CD8-positive, alpha-beta memory T cell (primary cell): ENCODE measurements at places on chromosomes 4 and X.

- DNase-seq: no peak
Observed at GRCh38 chr4:163540977-163541376, 46.5 kb downstream of the TMA16 start.

DNA sequence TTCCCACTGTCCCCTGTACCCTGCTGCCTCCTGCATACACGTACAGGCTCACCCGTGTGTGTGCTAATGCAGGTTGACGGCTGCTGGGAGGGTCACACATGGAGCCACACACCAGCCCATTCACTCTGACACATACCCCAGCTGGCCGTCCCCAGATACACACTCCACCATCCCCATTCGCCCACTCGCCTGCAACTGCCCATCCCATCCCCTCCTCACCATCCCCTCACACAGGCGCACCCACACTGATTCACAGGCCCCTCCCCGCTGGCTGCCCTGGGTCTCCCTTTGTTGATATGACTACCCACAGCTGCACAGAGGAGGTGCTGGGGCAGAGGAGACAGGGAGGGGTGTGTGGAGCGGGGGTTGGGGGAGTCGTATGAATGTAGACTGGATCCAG, 25.7 kb downstream of the PJA1 start:
- no peak for DNase-seq

DNA sequence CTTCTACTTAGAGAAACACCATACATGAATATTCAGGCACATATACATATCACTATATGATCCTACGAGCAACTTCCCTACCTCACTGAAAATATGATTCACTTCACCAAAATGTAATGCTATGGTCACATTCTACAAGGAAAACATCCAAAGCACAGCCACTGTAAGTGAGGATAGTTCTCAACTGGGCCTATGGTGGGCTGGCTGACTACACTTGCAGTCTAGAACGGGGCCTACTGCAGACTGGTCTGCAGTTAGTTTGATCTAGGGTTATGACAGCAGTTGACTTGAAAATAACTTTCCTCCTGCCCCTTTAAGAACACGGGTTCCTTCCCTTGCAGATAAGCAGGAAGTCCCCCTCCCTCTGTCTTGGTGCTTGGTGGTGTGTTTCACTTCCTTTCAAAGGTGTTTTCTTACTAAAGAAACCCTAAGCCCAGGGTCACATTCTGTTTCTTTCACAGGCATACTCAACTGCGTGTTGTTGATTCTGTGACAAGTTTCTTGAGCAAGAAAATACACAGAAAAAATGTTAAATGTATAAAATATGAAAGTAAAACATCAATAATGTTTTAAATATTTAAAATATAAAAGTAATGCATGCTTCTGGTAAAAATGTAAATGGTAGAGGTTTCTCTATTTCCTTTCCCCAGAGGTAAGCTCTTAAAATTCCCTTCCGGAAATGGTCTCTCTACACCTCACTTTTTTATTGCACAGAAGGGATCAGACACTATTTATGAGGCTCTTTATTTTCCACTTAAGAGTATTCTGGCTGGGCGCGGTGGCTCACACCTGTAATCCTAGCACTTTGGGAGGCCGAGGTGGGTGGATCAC, 18.0 kb upstream of the TMSB4X start:
- no peak for DNase-seq

GRCh38 chrX:10502961-10503360, 117.4 kb downstream of the MID1 start:
- DNase-seq: no peak

- DNase-seq: no peak
Observed at GRCh38 chrX:15128861-15129260, 141.0 kb downstream of the ASB9 start.

GRCh38 chr4:113878668-113879067, 100.8 kb downstream of the ARSJ start:
- DNase-seq: no peak

DNA sequence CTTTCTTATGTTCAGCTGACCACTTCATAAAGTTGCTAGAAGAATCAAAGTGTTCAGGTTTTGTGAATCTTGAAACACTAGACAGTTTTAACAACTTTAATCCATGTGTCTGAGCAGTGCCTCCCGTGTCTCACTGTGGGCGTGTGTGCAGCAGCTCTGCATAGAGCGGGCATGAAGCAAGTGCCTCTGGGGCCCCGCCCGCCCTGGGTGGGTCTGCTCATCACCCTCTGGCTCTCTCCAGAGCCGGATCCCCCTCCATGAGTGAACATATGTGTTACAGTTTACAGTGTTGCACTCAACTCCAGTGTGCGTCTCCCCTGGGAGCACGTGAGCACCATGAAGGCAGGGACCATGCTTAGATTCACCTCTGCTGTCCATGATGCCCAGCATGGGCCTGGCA, 37.6 kb upstream of the CRMP1 start:
- no peak for DNase-seq

GRCh38 chr4:13918991-13919441, 291.5 kb upstream of the BOD1L1 start:
- no peak for DNase-seq

GRCh38 chr4:21507439-21507838, 441.1 kb downstream of the KCNIP4 start:
- no peak for DNase-seq

GRCh38 chrX:1124531-1124930, 87.9 kb downstream of the CRLF2 start:
- no peak for DNase-seq

- DNase-seq: no peak
Observed at GRCh38 chrX:115372152-115372551, 82.6 kb downstream of the LUZP4 start.

- no peak for DNase-seq
Observed at GRCh38 chrX:41603596-41603995, 85.2 kb upstream of the GPR34 start.

- no peak for DNase-seq
Observed at GRCh38 chr4:139642364-139642763, 23.3 kb upstream of the MGST2 start.

- no peak for DNase-seq
Observed at GRCh38 chr4:75542824-75543223, 13.0 kb upstream of the ODAPH start.

GRCh38 chr4:15381806-15382338, 46.0 kb upstream of the C1QTNF7 start:
- DNase-seq: no peak

GRCh38 chr4:24794480-24794879, 893 bp upstream of the SOD3 start:
- no peak for DNase-seq

- no peak for DNase-seq
Observed at GRCh38 chr4:25977397-25978170, 63.6 kb downstream of the SMIM20 start.

DNA sequence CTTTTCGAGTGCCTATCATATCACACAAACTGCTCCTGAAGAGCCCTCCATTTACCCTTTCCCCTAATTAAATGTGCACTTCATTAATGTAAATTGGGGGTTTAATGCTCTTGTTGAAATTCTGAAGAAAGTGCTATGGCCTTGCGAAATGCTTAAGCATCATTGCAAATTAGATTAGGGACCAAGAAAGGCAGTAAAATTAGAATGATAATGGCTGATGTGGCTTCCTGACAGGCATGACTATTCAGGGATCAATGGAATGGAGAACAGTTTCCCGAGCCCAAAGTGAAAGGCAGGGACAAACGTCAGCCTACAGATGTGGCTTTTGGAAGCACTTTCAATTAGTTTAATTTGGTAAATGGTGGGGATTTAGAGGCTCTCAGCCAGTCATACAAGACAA, 120.1 kb downstream of the NKX6-1 start:
- DNase-seq: no peak

DNA sequence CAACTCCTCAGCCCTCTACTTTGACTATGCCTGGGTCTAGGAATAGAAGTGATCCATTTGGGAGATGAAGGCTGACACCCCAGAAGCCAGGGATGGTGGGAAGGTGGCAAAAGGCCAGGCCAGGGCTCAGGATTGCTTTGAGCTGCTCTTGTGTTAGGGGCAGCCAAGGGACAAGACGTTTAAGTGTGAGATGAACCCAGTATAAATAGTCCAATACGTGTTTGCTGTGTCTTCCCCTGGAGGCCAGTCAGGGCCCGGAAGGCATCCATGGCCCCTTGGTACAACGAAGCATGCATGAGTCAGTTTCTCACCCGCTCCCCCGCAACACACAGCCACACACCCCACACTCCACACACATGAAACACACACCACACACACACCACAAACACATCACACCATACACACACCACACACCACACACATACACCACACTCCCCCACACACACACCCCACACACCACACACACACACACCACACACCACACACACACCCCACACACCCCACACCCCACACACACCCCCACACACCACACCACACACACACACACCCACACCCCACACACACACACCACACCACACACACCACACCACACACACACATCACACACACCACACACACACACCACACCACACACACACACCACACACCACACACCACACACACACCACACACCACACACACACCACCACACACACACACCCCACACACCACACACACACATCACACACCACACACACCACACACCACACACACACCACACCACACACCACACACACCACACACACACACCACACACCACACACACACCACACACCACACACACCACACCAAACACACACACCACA, 5.1 kb downstream of the STARD8 start:
- no peak for DNase-seq

DNA sequence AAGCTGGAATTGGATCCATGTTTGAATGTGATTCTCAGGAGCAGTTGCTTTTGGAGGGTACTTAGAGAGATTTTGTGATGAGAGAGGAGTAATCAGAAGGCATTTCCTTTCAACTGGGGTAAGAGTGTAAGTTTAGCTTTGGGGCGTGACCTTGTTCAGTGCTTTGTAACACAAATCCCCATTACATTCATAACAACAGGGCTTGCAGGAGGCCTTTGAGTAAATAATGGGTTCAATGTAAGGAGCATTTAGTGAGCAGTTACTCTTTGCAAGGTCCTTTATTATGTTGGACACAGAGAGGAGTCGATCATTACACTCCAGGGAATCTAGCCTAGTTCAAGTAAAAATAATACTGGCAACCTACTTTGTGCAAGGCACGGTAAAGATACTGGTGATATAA, 74.0 kb upstream of the AFF2 start:
- no peak for DNase-seq

DNA sequence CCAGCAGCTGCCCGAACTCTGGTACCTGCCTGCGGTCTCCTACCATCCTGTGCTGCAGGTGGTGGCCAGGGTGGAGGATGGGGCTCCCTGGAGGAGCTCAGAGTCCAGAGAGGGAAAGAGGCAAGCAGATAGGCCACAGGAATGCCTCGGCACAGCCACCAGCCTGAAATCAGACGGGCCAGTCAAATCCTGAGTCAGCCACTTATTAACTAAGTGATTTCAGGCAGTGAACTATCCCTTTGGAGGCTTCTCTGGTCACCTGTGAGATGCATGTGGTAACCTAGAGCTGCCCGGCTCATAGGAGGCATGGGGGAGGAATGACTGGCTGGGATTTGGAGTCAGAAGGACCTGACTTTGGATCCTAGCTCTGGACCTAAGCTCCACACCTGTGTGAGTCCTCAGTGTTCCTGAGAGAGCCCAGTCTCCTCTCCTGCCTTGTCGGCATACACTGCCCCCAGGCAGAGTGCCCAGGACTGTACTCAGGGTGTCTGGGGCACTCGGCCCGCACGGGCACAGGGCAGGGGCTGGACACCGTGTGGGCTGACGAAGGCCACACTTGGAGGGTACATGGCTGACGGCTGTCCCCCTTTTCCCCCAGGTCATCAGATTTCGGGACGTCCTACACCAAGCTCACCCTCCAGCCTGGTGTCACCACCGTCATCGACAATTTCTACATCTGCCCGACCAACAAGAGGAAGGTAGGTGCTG, 96.4 kb upstream of the PSAPL1 start:
- no peak for DNase-seq

- no peak for DNase-seq
Observed at GRCh38 chrX:103523605-103524004, 4.3 kb upstream of the RAB40A start.

- no peak for DNase-seq
Observed at GRCh38 chr4:168803732-168804131, 206.3 kb downstream of the CBR4 start.

DNA sequence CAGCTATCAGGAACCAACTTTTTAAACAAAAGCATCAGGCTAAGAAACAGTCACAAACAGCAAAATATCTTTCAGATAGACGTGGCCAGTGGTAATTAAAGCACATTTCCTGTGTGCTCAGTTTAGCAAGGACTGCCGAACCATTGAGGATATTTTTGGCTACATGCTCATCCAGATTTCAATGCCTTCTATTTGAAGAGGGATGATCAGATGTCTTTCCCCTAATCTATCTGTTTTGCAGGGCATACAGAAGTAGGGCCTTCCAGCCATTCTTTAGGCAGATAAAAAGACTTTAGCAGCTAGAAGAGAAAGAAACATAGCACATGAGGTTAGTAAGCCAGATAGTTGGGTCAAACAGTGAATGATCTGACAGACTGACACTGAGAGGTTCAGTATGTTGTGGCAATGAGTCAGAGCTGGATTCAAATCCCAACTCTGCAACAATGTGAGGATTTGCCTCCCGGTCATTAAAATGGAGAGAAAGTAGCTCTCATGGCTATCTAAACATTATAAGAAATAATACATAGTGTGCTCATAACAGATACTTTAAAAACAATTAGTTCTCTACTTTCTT, 100.0 kb upstream of the PRKG2 start:
- no peak for DNase-seq

DNA sequence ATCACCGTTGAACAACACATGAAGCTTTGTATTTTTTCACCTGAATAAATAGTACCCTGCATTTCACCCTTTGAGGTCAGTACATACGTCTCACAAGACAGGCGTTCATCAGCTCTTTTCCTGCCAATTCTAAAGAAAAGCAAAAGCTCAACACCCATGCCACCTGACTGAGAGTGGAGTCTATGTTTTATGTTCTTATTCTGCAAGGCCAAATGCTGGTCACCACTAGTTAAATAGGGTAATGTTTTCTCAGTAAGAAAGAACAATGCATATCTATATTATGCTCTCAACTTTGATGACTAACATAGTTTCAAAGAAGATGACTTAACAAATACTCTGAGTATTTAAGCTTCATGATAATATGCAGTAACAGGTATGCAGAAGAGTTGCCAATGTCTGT, 336.3 kb upstream of the BMP3 start:
- no peak for DNase-seq

DNA sequence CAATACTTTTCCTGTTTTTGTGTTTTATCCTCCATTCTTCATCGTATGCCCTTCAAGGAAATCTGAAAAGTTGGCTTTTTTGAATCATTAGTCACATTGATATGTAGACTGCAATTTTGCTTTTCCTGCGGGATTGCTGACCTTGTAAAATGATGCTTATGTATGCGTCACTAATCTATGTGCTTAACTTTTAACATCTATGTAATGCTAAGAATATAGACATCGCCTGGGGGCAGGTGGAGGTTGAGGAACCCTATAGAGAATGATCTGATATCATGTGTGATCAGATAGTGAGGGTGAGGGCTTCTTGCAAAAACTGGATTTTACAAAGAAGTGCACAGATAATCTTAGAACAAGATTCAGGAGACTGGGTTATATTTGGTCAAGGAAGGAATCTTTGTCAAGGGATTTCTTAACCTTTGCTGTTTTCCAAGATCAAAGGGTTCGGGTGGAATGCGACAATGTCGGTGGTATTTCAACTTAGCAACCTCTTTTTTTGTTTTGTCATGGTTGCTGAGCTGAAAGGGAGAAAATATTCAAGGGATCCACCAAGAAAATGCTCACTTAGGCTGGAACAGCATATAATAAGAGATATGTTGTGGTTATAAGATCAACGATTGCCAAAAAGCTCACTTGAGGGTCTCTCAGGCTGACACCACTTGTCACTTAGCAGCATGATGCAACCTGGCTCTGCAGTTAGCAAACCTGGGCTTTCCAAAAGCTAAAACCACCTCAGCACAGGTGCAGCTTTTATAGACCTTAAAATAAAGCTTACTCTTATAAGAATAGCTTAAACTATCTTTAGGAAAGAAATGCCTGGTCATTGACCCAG, 70.6 kb upstream of the PUDP start:
- no peak for DNase-seq
